ENCODE measurements at places on chromosomes 5 and 9.

- H3K36me3 ChIP-seq = no peaks in the 10 kb centered on the region
- H3K4me1 ChIP-seq = no peaks in the 10 kb centered on the region
- H3K27ac ChIP-seq = no peak overlapping the region
These were observed 950 bp downstream of the NEUROG1 start for GRCh38 chr5:135534609-135535419.

DNA sequence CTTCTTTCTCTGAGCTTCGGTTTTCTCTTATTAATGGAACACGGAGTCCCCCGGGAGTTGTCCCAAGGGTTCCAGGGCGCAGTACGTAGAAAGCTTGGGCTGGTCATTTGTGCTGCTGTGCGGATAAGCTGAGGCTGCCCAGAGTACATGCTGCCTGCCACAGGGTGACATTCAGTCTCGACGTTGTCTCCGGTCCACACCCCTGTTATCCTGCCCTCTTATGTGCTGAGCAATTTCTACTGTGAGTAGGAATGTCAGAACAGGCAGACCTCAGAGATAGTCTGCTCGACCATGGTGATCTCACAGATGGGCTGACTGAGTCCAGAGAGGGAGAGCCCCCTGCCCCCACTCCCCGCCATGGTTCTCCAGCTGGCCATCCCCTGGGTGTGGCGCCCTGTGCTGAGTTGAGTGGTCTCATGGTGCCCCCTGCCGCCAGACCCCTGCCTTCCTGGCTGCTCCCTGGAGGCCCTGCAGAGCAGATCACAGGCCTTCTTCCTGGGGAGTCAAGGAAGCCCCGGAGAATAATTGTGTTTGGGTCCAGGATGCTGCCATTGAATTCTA lies 124.0 kb downstream of the RGS3 start:
- H3K4me3 ChIP-seq = no peak overlapping the region
- no peak overlapping the region for H3K27ac ChIP-seq
- peaks cover 5% of the 10 kb centered on the region for H3K4me1 ChIP-seq
- no peaks in the 10 kb centered on the region for H3K27me3 ChIP-seq

DNA sequence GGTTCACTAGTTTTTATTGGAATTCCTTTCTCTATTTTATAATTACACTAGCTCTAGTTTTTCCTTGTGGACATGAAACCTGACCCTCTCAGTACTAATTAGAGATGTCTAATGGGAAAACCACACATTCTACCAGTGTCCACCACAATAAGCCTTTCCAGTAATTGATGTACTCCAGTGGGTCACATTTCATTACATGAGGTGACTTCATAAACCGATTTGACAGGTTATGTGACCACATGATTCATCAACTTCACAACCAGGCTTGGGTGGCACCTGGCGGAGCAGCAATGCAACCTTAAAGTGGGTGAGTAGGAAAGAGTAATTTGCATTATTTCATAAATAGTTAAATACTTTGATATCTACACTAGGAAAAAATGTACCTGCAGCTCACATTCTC lies 284.2 kb upstream of the ADAMTS16 start:
- H3K36me3 ChIP-seq = no peaks in the 10 kb centered on the region
- H3K4me1 ChIP-seq = no peaks in the 10 kb centered on the region
- DNase-seq = no peak
- no peak overlapping the region for H3K4me3 ChIP-seq
- H3K27ac ChIP-seq = no peak overlapping the region

- H3K36me3 ChIP-seq = no peaks in the 10 kb centered on the region
- H3K4me1 ChIP-seq = peaks cover 16% of the 10 kb centered on the region
- DNase-seq = no peak
- H3K27me3 ChIP-seq = no peaks in the 10 kb centered on the region
- no peak overlapping the region for H3K27ac ChIP-seq
These were observed 7.3 kb downstream of the DAPK1 start for GRCh38 chr9:87504938-87505337.

GRCh38 chr5:82217917-82218316 lies 60.2 kb downstream of the RPS23 start:
- no peak overlapping the region for H3K4me3 ChIP-seq
- no peaks in the 10 kb centered on the region for H3K4me1 ChIP-seq
- no peak overlapping the region for H3K27ac ChIP-seq
- DNase-seq = no peak
- no peaks in the 10 kb centered on the region for H3K36me3 ChIP-seq
- no peaks in the 10 kb centered on the region for H3K27me3 ChIP-seq

DNA sequence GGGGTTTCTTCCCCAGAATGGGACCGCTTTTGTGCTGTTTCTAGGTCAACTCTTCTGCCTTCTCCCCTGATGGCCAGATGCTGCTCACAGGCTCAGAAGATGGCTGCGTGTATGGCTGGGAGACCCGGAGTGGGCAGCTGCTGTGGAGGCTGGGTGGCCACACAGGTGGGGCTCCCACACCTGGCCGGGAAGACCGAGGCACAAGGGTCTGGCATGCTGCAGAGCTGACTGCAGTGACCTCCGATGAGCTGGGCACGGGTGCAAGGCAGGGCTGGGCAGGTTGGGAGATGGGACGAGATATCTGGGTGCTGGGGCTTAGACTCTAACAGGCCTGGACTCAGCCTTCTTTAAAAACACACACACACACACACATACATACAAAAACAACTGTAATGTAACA lies 901 bp downstream of the WDR38 start:
- peaks cover 23% of the 10 kb centered on the region for H3K36me3 ChIP-seq
- H3K27me3 ChIP-seq = no peaks in the 10 kb centered on the region

- no peaks in the 10 kb centered on the region for H3K27me3 ChIP-seq
- H3K4me3 ChIP-seq = no peak overlapping the region
- H3K4me1 ChIP-seq = peaks cover 30% of the 10 kb centered on the region
- H3K27ac ChIP-seq = no peak overlapping the region
These were observed 8.3 kb downstream of the RGS14 start for GRCh38 chr5:177365845-177366527.

Measured in HCT116 (cell line).